ENCODE measurements at places on chromosomes 5 and 9.

- peak; percentile 68 for DNase-seq
These were observed 35.6 kb downstream of the DAB2IP start for GRCh38 chr9:121686930-121687541.

DNA sequence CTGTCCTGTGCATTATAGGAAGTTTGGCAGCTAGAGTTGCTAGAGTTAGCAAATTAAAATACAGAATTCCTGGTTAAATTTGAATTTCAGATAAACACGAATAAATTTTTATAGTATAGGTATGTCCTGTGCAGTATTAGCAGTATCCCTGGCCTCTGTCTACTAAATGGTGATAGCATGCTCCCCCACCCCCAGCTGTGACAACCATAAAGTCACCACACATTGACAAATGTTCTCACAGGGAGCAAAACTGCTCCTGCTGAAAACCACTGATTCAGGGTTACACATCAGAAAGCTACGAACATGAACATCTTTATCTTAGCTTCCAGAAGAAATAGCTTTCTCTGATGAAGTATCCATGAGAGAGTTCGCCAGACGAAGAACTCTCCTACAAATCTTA lies 91.8 kb upstream of the CCDC112 start:
- no peak for DNase-seq

DNA sequence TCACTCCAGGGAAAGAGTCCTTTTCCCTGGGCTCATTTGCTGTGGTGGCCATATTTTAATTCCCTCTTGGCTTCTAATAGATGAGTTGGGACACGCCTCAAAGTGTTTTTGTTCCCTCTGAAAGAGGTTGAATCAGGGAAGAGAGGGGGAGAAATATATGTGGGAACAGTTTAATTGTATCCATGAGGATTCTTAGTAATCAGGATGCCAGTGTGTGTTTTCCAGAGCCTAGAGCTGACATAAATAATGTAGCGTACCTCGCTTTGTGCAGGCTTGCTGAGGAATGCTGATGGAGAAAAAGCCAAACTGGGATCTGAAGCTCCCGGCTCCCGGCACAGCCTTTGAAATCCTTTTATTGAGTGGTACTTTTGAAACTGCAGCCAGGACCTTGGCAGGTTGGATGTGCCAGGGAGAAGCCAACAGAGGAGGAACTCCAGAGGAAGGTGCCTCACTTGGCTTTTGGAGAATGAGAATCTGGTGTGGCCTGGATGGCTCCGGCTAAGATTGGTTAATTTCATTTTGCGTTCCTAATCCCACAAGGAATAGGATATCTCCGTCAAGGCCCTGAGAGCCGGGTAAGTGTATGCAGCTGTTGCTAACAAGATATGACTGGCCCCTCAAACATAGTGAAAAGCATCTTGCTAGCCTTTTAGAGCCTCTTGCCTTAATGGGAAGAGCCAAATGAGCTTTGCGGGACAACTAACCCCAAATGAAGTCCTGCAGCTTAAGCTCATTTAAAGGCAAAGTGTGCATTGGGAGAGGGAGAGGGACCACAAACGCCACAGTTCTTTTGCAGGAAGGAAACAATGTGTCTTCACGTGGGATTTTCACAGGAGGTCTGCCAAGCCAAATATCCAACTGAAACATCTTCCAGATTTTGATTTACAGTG lies 471.1 kb upstream of the WWC1 start:
- no peak for DNase-seq

GRCh38 chr5:168939156-168939800 lies 360.1 kb upstream of the PANK3 start:
- DNase-seq = no peak

DNA sequence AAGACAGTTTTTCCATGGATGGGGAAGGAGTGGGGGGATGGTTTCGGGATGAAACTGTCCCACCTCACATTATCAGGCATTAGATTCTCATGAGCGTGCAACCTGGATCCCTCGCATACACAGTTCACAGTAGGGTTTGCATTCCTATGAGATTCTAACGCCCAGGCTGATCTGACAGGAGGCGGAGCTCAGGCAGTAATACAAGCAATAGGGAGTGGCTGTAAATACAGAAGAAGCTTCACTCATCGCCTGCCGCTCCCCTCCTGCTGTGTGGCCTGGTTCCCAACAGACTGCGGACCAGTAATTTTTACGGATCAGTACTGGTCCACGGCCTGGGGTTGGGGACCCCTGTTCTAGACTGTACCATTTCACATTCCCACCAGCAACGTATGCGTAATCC lies 68.3 kb upstream of the OTULINL start:
- no peak for DNase-seq
